ENCODE measurements at places on chromosomes 7 and 10. TPM values are rescaled to one million over a fixed set of nuclear protein-coding genes. Genes with fewer than 3 reads are reported as not detected.

- DNase-seq: peak; percentile 96
Measured at GRCh38 chr7:137943132-137943551, 58.7 kb downstream of the CREB3L2 start.

FOXP2 gene
- 17.4 TPM for total RNA-seq

GRCh38 chr10:88404133-88404532, 179.0 kb downstream of the RNLS start:
- DNase-seq: no peak

DNA sequence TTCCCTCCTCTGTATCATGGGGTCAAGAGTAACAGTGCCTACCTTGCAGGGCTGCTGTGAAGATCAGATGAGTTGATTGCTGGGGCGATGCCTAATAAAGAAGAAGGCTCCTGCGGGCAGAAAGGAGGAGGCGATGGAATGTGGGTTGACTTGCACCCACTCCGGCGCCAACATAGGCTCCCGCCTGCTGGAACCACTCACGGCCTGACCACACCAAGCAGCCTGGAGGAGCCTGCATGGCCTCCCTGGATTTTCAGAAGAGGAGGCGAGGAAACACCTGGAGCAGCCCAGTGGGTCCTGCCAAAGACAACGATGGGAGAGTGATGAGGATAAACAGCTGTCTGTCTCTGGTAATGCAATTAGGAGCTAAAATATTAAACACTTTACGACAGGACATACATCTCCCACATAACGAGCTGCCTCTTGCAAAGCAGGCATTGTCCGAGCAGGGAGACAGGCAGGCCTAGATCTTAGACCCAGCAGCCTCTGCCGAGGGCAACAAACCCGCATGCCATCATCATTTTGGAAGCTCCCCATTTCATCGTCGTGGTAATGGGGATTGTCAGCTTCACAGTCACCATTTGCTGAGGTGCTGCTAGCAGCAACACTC, 302.9 kb upstream of the ZMIZ1 start:
- DNase-seq: no peak

SMO gene
- 4.2 TPM for total RNA-seq

Data from fibroblast of the aortic adventitia (primary cell).